Mesenteric fat pad (tissue), 1 donor: ENCODE measurements at places on chromosomes 5 and 9.

DNA sequence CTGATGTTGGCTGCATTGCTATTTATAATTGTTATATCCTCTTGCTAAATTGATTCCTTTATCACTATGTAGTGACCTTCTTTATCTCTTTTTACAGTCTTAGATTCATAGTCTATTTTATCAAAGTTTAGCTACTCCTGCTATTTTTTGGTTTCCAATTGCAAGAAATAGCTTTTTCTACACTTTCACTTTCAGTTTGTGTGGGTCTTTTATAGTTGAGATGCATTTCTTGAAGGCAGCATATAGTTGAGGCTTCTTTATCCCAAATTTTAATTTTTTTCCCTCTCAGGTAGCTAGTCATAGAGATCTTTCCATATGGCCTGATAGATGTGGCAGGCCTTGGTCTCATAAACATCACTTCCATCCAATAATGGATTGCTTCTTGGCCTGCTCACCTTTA, 228.5 kb downstream of the COMMD10 start:
- no peak for DNase-seq

DNA sequence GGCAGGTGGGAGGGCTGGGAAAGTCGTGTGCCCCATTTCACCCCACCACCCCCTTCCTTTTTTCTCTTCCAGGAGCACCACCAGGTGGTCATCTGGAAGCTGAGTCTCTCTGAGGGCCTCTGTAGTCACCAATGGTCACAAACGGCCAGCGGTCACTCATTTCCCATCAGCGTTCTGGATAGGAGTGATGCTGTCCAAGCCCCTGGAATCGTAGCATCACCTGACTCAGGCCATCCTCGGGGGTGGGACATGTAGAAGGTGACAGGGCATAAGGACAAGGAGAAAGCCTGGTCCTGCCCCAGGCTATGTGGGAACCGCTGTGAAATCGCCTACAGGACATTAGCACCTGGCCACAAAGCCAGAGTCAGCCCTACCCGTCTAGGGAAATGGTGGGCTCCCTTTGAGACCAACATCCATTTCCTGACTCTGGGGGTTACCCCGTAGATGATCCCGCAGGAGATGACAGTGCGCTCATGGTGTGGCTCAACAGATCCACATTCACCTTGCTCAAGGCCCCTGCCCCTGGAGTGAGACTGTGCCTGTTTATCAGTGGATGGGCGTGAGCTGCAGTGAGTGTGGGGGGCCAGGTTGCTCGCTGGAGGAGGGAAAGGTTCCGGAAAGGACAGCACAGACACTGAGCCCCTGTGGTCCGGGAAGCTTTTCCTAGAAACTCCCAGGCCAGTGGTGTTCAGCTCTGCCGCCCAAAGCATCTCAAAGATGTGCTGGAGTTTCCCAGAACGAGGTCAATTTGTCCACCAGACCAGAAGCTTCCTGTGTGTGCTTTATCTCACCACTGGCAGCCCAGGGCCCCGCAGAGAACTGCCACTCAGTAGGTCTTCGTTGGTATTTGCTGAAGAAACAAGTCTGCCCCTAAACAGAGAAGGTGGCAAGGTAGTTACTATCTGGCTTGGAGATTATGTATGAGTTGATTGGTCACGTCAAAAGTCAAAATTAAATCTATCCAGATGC, 61.1 kb upstream of the UNC5A start:
- DNase-seq: peak; percentile 55

DNA sequence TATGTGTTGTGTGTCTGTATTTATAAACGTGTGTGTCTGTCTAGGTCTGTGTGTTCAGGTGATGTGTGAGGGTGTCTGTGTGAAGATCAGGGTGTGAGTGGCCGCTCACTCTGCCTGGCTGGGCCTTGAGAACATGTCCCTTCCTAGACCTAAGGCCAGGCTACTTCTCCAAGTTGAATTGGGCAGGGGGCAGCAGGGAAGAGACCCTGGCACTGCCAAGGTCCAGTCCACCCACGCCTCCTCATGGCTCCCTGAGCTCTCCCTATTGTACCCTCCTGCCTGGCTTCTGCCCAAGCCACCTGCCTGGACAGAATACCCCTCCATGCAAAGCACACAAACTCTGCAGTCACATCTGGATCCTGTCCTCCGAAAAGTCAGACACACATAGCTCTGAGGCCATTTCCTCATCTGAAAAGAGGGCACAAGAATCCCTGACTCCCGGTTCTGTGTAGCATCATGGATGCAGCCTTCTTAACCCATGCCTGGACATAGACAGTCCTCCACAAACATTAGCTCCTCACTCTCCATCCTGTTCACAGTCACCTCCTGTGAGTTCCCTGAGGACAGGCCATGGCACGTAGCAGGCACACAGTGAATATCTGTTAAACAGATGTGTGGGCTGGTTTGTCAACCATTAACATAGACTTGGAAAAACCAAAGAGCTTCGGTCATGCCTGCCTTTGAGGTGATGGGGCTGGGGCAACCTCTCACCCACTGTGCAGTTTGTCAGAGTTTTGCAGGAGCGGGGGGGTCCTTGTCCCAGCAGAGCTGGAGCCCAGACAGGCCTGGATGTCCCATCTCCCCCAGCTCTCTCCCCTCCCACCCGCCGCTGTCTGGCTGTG, 167.8 kb upstream of the MVB12B start:
- DNase-seq: peak; percentile 85

GRCh38 chr9:86039991-86040860, 59.1 kb downstream of the GOLM1 start:
- no peak for DNase-seq

GRCh38 chr9:93591301-93592007, 15.1 kb downstream of the PHF2 start:
- DNase-seq: peak; percentile 62

GRCh38 chr9:22054076-22054475, 45.0 kb upstream of the CDKN2B start:
- DNase-seq: no peak

DNA sequence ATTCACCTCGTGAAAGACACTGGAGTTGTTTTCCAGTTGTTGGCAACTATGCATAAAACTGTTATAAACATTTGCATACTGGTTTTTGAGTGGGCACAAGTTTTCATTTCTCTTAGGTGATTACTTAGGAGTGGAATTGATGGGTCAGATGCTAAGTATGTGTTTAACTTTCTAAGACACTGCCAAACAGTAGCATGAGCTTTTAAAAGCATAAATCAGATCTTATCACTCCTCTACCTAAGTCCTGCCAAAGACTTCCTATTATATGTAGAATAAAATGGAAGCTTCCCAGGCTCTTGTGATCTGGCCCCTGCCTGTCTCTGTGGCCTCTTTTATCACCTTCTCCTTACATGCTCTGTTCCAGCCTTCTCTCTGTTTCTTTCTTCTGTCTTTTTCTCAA, 72.6 kb downstream of the SH3RF2 start:
- no peak for DNase-seq

DNA sequence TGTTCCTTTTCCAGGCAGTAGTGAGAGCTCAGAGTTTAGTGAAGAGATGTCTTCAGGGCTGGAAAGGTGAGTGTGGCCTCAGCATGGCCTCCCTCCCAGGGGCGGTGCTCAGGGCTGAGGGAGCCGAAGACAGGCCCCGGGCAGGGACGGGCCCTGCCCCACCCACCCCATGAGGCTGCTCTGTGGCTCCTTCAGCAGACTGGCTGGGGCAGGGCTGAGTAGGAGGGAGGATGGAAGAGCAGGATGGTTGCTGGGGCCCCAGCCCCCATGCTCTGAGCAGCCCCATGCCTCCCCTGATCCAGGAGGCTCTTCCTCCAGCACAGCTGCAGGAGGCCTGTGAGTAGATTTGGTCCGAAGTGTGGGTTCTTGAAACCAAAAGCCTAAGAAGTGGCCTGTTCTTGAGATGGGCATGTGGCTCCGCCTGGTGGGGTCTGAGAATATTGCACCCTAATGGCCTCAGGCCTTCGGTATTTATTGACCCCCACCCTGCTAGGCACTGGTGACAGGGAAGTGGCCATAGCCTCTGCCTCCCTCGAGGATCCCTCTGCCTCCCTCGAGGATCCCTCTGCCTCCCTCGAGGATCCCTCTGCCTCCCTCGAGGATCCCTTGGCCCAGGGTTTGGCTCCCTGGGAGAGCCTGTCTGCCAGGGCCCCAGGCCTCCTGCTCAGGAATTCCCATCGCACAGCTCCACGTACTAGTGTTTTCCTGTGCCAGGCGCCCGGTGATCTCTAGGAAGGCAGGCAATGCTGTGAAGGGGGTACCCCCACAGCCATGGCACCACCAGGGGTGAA, 65.4 kb upstream of the GARNL3 start:
- no peak for DNase-seq

DNA sequence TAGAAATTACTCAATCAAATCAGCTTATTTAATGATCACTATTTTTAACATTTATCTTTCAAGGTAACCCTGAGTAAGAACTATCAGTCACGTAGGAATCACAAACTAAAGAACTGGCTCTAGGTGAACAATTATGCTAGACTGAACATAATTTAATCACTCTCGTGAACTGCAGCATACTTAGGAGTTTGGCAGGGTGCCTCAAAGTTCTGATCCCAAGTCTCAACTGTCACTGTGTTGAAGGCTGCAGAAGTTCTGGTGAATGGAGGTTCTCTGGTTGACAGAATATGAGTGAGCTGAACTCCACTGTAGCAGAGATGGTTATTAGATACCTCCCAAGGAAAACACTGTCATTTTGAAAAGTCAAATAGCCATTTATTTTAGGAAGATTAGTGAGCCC, 89.1 kb downstream of the KLHL3 start:
- DNase-seq: no peak

DNA sequence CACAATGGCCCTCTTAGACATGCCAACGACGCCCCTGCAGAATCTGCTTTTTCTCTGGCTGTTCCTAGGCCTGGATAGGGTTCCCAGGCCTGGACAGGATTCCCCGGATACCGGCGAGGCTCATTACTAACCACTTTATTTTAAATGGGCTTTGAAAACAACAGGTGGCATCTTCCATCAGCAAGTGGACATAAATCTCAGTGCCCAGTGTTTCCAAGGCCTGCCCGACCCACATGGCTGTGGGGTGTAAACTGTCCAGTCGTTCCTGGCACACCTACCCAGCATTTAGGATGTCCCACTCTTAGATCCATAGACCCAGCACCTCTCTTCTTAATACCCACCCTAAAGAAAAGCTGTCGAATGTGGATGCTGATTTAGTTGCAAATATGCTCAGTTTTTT, 896 bp downstream of the CMBL start:
- DNase-seq: no peak

GRCh38 chr9:35415402-35416097, 74.4 kb upstream of the RUSC2 start:
- DNase-seq: no peak

DNA sequence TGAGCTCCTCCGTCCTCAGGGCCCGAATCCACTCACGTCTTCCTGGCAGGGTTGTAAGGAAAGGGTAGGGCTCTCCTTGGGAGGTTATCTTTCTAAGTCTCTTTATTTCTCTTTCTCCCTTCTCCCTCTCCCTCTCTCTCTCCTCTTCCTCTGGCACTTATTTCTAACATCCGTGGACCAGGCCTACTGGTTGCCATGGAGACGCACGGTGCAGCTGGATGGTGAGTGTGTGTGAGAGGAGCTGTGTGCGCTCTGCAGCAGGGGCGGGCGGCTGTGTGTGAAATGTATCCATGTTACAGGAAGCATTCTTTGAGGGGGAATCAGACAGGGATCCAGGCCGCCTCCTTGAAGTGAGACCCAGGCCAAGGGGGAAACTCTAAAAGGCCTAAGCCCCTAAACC, 32.2 kb downstream of the PCDH1 start:
- no peak for DNase-seq

- DNase-seq: peak; percentile 84
Observed at GRCh38 chr5:1557114-1557873, 33.5 kb upstream of the LPCAT1 start.

GRCh38 chr9:135301271-135302263, 178.0 kb upstream of the PPP1R26 start:
- peak; percentile 80 for DNase-seq

GRCh38 chr5:3301306-3301705, 294.3 kb upstream of the IRX1 start:
- no peak for DNase-seq

- DNase-seq: no peak
Observed at GRCh38 chr5:14155075-14155474, 11.9 kb downstream of the TRIO start.

DNA sequence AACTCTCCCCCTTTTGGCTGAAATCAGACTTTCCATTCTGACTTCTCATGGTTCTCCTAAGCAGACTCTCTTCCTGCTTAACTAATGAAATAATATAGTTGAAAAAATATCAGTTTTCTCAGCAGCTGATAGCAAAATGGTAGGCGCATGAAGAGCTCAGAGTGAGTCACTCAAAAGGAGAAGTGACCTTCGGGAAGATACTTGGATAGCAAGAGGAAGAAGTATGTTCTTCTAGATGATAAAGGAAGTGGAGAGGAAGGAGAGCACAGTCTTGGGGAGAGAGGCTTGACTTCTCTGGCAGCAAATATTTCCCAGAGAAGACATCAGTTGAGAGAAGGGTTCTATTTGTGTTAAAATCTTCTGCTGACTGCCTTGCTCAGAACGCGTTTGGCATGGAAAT, 101.5 kb downstream of the TAF11L14 start:
- DNase-seq: no peak

DNA sequence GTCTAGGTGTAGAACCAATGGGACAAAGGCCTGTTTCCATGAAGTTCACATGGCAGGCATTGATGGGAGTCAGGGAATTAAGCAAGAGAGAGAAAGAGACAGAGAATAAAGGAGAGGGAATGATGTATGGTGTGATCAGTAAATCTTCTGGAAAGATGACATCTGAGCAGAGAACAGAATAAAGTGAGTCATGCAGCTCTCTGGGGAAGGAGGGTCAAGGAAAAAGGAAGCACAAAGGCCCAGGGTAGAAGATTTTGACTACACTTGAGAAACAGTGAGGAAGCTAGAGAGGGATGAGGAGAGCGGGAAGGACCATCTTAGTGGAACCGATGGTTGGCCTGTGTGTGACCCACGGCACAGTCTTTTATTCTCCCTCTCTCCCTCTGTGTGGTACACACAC, 425.9 kb downstream of the SPOCK1 start:
- DNase-seq: no peak

GRCh38 chr5:107542428-107542827, 128.3 kb downstream of the EFNA5 start:
- DNase-seq: no peak

DNA sequence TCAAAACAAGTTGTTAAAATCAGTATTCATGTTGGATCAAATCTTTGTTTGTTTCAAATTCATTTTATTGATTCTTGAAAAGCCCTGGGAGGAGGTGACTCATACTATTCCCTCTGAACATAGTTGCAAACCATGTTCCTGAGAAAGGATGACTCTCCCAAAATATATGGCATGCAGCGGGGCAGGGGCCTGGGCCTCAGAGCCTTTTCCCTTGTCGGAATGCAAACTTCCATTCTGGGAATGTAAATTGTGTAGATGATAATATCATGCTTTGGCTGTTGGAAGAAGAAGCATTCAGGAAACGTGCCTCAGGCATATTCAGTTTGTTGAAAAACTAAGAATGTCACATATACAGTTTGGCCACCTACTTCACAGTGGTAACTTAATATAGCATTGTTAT, 242.0 kb downstream of the AUH start:
- no peak for DNase-seq

DNA sequence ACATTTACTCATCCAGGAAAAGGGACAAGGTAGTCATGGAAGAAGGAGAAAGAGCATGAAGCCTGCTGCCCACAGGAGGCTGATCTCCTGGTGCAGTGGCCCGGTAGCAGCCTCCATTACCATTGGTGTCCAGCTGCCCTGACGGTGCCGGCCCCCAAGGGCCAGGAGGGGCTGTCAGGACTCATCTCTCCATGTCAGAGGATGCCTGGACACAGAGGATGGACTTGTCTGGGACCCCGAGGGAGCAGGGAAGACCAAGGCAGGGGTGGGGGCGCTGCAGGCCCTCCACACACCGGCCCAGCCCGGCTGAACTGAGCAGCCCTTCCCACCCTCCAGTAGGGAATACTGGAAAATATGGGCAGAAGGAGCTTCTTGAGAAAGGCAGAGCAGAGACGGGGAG, 52.2 kb downstream of the IRX2 start:
- DNase-seq: no peak
